ENCODE measurements at places on chromosomes 7 and 10.

DNA sequence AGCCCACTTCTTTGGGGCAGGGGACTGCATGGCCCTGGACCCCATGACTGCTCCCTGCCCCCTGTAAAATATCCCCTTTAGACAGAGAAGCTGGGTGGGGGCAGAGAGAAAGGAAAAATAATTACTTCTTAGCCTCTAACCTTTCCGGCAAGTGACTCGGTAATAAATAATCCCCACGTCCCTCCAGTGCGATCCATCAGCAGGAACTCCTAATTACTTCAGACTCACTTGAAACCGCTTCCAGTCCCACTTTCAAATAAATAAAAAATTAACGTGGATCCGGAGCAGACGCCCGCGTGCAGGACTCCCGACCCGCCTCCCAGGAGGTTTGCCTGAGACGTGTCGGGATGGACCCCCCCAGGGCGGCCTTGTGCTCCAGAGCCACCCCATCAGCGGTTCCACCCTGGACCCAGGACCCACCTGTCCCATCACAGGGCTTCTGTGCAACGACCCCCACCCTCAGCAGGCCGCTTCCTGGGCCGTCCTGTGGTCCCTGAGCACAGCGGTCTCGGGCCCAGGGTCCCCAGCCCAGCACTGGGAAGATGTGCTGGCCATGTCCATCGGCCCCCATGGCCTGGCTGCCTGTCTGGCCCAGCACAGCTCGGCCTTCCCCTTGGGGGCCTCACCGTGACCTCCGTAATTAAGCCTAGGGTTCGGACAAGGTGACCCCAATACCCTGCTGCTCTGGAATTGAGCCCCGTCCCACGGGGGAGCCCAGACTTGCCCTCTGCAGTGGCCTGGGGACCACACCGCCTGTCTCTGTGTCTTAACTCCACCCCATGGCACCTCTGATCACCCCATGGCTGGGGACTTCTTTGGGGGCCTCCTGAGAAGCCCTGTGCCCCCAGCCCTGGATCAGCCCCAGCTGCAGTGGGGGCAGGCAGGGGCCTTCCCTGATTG, 108.0 kb downstream of the UNCX start:
- DNase-seq: no peak

GRCh38 chr10:62043421-62044021, 142.0 kb downstream of the ARID5B start:
- DNase-seq: no peak

DNA sequence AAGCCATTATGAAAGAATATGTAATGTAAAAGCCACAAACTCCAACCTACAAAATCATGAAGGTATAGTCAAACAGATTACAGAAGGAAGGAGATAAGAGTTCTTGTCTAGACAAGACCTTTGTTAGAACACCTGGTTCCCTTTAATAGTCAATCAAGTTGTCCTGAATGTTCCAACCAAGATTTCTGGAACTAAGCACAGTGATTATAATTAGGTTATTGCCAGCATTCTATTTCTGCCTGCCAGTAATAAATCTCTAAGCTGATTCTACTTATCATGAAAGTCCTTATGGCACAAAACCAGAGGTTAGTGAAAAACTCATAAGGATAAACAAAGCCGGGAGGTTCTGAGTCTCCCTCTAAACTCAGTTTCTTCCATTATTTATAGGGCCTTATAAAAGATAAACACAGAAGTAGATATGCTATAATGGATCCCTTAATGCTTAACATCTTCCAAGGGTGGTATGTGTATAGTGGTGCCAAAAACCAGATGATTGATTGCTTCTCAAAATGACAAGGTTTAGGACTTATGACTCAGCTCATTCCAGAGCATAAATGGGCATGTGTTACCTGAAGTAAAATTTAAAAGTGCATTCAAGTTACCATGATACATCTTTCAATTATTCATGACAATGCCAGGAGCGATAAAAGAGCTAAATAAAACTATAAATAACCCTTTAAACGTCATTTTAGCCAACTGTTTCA, 237.2 kb downstream of the CSTF2T start:
- peak; percentile 34 for DNase-seq

GRCh38 chr7:151839451-151839921, 37.4 kb downstream of the PRKAG2 start:
- no peak for DNase-seq

DNA sequence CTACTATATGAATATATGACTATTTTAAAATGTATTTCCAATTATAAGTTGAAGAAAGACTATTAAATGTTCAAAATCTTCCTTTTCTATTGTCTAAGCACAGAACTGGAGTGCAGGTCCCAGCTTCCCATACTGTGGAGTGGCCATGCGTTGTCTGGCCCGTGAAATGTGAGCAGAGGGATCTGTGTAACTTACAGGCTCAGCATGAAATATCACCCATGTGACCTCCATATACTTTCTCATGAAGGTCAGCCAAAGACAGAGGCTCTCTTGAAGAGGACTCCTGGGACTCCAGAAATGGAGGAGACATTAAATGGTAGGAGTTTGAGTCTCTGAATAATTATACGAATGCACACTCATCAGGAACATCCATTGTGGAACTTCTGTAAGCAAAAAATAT, 92.4 kb upstream of the CAV2 start:
- DNase-seq: no peak

DNA sequence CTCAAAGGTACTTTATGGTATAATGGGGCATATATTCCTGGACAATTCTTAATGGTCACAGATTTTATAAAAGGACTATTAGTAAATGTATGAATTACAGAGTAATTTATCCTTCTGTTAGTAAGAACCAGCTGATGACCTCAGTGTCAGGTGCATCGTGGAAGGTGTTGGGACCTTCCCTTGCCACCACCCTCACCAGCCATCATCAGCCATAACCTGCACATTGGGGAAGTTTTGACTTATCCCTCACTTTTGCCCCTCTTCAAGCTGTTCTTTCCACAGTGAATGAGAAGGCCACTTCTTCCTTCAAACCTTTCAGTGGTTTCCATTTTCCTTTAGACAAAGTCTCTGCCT, 52.2 kb downstream of the FIGNL1 start:
- no peak for DNase-seq

DNA sequence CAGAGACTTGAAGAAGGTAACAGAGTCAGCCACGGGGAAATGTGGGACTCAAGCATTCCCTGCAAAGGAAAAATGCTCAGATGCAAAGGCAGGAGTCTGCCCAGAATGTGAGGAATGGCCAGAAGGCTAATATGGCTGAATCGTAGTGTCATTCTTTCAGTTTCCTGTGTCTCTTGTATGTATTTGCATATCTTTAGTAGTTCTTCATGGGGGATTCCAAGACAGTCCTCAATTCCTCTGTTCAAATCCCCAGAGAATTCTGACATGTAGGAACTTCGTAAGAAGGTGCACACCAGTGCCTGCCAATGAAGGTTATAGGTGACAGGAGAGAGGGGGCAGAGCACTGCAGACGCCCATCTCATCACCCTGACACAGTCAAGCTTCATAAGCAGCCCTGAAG, 154.4 kb downstream of the CACNB2 start:
- no peak for DNase-seq

- DNase-seq: no peak
These were observed 37.1 kb downstream of the STARD3NL start for GRCh38 chr7:38215115-38215514.

DNA sequence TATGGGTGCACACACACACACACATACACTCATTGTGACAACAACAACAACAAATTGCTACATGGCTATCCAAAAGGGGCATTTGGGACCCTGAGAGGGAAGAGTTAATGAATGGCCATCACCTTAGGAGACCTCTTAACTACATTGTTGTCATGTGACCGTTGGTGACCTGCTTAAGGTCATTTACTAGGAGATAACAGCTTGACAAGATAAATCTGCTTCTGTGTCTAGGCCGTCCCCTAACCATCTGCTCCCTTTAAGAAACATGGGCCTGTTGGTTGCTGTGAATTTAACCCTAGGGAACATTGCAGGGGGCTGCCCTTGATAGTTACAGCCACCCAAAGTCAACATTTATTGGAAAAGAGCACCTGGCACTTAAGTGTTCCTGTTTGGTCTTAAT, 29.7 kb downstream of the C1QL3 start:
- no peak for DNase-seq

DNA sequence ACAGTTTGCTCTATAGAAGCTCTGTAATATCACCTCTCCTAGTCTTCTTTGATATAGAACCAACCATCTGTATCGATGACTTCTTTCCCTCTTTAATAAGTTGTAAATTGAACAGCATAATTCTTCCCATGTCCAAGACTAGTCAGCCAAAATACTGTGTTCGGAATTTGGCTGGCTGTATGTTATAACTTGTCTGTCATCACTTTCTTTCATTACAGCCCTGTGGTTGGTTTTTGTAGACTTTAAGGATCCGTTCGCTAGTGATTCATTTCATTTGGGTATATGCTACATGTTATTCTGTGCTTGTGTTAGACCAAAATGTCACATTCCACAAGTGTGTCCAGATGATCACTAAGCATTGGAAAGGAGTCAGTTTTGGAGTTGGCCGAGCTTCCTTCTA, 155.4 kb upstream of the ITGB1 start:
- DNase-seq: peak; percentile 75

DNA sequence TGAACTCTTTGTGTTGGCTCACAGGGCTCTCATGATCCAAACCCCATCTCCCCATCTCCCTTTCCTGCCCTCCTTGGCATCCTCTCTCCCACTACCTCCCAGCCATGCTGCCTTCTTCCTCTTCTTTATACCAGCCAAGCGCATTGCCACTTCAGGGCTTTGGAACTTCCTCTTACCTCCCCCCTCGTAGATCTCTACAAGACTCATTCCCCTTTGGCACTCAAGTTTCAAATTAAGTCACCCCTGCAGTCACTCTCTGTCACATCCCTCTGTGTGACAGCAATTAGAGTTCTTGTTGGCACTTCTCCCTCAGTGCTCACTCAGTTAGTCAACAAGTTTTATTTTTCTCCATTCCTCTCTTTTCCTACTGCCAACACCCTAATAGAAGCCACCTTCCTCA, 20.8 kb upstream of the NRP1 start:
- DNase-seq: peak; percentile 10

DNA sequence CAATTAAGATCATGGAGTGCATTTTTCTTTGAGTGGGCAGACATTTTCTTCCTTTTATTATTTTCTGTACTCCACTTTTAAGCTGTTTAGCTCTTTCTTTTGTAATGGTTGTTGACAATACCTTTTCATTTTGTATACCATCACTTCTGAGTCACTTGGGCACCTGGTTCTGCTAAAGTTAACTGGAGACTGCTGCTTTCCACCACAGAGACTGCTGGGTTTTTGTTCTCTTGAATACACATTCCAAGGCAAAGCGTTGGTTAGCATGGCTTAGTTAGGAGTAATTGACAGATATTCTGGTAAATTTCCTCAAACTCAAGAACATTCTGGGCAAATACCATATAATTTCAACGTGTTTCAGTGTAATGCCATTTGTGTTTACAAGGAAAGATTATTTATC, 541.9 kb upstream of the CELF2 start:
- no peak for DNase-seq

- peak; percentile 21 for DNase-seq
These were observed 52.8 kb downstream of the COBL start for GRCh38 chr7:51263631-51264484.

DNA sequence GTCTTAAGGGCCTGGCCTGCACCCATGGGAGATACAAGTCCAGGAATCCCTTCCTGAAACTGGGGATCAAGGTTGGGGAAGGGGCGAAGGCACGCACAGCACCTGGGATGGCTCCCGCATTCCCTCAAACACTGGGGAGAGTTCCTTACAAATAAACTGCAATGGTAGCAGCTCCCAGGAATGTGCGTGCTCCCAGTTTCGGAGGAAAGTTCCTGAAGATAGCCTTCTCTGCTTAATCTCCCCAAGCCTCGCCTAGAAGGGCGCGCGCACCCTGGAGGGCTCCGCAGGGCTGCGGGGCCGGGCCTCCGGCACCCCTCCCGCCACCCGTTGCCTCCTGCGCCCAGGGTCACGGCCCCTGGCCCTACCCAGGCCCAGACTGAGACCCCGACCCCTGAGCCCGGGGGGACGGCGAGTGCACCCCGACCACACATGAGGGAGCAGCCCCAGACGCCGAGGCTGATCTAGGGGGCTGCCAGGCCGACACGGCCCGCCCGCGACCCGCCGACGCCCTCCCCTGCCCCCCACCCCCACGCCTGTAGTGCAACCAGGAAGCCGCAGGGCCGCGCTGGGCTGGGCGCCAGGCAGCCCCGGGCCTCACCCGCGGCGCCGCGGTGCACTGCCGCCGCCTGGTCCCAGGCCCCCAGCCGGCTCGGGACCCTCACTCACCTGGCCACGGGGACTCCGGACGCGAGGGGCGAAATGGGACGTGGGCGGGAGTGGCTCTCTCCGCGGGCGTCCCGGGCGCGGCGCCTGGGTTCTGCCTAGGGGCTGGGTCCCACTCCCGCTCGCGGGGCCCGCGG, 460 bp downstream of the ANXA11 start:
- peak; percentile 59 for DNase-seq

GRCh38 chr7:157769526-157770215, 432.9 kb downstream of the DNAJB6 start:
- DNase-seq: no peak

DNA sequence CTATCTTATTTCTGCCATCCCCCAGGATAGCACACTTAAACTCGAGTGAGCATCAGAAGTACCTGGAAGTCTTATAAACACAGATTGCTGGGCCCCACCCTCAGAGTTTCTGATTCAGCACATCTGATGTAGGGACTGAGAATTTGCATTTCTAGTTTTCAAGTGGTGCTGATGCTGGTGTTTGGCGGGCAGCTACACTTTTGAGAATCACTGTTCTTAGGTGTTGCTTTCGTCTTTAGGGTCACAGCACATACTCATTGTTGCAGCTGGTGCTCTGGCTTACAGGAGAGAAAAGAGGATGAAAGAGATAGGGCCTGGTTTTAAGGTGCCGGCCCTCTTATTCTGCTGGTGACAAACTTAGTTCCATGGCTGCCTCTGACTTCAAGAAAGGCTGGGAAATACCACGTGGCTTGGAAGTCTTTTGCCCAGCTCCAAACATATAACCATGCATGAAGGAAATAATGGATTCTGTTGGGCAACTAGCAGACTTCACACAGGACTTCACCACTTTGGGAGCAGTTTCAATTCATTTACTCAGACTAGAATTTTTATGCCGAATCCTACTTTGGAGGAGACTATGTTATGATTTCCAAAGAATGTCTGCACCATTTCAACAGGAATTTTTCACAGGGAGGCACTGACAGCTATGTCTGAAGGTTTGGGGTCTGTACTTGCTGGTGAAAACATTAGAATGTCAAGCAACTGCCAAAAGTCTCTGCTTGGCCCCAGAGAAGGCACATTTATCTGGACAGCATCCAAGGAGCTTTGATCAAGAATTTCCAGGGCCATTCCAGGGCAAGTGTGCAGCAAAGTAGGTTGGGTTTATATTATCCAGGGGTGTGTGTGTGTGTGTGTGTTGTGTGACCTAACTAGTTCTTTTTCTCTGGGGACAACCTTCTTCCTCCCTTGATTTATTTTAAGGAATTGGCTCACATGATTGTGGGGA, 6.9 kb upstream of the MINDY4 start:
- peak; percentile 95 for DNase-seq

- no peak for DNase-seq
These were observed 4.5 kb downstream of the FGF8 start for GRCh38 chr10:101771380-101771779.

- peak; percentile 81 for DNase-seq
These were observed 690 bp downstream of the SEPTIN7 start for GRCh38 chr7:35801392-35802101.

Measured in umbilical cord (tissue), 2 donors.